Activated CD8-positive, alpha-beta memory T cell treated with anti-CD3 and anti-CD28 coated beads for 1 hour (primary cell): ENCODE measurements at places on chromosomes 6 and 20.

DNA sequence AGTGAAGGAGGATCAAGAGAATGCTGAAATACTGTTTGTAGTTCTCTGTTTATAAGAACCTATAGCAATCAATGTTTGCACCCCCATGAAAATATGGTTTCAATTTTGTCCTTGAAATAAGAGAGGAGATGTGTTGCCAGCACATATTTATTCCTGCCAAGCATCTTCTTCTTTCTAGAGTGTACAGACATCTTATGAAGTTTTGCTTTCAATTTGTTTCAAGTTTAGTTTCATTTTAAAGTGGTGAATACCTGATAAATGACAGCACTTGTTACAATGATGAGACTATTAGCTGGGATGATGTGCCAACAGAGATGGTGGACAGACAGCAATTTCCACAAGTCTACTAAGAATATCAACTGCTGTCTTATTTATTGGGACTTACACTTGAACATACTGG is 39.2 kb upstream of the CENPW start:
- DNase-seq: no peak

GRCh38 chr6:25556516-25556915 is 95.5 kb upstream of the SCGN start:
- DNase-seq: peak; percentile 65

DNA sequence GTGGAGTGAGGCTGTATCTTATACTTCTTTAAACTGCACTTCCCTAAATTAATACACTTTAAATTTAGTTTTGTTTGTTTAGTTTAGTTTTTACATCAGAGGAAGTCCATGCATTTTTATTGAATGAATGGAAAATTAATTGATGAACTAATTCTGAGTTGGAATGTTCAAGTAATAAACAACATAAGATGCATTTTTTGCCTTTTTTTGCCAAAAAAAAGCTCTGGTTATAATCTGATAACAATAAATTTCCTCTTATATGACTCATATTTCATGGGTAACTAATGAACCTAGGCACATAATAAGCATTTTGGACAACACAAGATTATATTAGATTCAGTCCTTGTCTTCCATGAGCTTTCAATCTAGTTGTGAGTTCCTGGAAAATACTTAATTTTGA is 323.1 kb downstream of the CENPW start:
- DNase-seq: no peak

GRCh38 chr6:98833307-98834059 is 891 bp upstream of the POU3F2 start:
- no peak for DNase-seq

GRCh38 chr20:32496811-32497533 is 88.2 kb downstream of the NOL4L start:
- DNase-seq: no peak

GRCh38 chr6:122651031-122651430 is 40.8 kb downstream of the PKIB start:
- DNase-seq: no peak

GRCh38 chr6:45803071-45803470 is 212.6 kb downstream of the CLIC5 start:
- no peak for DNase-seq

- DNase-seq: no peak
Measured at GRCh38 chr6:156413154-156413553, 364.0 kb upstream of the ARID1B start.

- no peak for DNase-seq
Measured at GRCh38 chr20:13322621-13323020, 101.5 kb downstream of the ISM1 start.

DNA sequence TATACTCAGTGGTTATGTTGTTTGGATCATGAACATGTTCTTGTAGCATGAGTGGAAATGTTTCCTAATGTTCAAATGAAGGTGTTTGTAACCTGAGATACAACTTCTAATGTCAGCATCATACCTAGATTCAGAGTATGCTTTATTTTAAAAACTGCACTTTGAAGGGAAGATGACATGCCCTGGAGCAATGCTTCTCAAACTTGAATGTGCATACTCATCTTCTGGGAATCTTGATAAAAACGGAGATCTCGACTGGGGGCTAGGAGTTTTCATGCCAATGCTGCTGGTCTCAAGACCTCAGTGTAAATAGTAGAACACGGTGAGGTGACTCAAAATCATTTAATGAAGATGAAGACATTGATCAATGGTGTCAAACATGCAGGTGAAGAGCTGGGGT is 440.0 kb upstream of the NOX3 start:
- no peak for DNase-seq

- no peak for DNase-seq
Measured at GRCh38 chr20:47438464-47439381, 63.0 kb upstream of the NCOA3 start.

DNA sequence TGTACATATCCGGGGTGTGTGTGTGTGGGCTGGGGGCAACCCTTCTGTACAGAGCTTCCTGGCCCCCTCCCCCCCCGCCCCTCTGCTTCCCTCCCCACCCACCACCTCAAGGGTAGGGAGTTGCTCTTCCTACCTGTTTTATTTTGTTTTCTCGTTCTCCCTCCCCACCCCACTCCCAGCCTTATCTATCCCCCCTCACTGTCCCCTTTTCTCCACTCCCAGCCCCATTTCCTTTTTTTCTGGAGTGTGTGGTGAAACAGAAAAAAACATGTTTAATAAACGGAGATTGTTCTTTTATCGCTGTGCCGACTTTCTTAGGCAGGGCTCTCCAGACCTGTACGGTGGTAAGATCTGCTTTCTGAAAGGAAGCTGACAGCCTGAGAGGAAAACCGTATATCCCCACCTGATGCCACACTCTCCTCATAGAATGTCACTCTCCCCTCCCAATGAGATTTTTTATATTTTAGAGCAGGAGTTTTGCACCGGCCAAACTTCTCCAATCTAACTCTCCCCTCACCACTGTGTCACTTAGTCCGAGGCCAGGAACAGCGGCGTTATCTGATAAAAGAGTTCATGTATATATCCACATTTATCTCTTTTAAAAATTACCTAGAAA is 875 bp upstream of the ZBTB9 start:
- no peak for DNase-seq

- DNase-seq: no peak
Measured at GRCh38 chr6:16694781-16695578, 66.3 kb downstream of the ATXN1 start.

DNA sequence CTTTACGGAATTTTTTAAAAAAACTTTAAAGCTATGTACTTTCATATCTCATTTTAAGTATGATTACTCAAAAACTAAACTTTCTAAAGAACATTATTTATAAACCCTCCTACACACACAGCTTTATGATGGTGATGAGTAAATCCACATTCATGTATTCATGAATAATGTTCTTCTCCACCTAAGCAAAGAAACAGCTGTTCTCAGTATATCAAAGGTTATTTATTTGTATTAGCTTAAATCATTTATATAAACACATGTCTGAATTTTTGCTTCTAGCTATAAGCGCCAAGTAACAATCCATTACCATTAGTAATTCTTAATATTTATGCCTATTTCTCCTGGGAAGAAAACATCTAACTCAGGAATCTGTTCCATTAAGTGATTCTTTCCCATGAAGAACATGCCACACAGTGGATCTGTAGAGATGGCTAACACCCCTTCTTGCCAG is 63.3 kb downstream of the SMLR1 start:
- DNase-seq: no peak

DNA sequence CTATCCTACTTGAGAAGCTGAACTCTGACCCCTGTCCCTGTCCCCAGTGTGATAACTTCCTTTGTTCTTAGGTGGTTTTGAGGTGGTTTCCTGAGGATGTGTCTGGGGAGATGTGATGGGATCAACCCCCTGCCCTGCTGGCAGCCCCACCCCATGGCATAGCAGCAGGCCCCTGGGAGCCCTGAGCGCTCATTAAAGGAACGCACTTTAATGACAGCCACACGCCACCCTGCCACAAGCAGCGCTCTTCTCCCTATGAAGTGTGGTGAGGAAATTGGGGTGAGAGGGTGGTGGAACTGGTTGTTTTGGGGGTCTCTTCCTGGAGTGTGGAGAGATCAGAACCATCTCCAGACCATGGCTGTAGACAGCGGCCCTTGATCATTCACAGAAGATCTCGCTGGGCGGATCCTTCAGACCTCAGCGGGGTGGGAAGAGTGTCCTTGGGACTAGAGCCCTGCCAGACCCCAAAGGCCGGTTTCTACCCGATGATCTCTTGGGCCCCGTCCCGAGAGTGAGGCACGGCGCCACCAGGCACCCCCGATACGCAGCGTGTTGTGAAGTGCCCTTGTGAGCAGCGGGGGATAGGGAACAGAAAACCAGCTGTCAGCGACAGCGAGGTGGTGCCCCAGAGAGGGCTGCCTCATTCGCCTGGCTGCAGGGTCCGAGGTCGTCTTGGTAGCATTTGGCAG is 45.4 kb downstream of the SYNJ2 start:
- DNase-seq: no peak

GRCh38 chr20:54792688-54793087 is 317.3 kb downstream of the DOK5 start:
- no peak for DNase-seq

DNA sequence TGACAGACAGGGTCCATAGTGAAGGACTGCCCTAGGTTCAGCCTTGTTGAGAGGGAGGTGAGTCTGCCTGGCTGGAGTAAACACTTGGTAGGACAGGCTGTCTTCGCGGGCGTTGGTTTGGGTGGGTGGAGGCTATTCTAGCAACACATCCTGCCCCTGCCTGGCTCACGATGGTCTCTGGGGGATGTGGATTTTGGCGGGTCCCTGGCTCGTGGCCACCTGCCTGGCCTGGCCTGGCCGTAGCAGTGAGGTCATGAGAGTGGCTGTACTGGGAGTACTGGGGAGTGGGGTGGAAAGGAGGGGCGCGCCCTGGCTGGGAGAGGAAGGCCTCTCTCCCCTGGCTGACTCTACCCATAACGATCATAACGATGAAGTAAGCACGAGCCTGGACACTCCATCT is 30.2 kb upstream of the MRPS18A start:
- DNase-seq: no peak

GRCh38 chr6:117906958-117907600 is at the start of gene SLC35F1:
Gene SLC35F1 (plus strand): TSS chr6:117907264.
- DNase-seq: no peak

GRCh38 chr20:36010076-36010475 is 41.7 kb downstream of the CNBD2 start:
- DNase-seq: no peak

- no peak for DNase-seq
Measured at GRCh38 chr6:114063956-114064355, 93.0 kb upstream of the HDAC2 start.

GRCh38 chr20:4736875-4737274 is 15.2 kb downstream of the PRND start:
- no peak for DNase-seq

DNA sequence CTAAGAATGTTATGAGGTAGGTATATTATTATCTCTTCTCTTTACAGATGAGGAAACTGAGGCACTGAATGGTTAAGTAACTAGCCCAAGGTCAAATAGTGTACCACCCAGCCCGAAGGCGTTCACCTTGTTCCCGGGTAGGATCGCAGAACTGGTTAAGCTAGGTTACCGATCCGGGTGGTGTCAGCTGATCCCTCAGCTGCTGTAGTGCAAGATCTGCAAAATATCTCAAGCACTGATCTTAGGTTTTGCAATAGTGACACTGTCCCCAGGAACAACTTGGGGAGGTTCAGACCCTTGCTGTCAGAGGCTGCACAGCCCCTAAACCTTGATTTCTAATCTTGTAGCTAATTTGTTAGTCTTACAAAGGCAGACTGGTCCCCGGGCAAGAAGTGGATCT is 28.1 kb downstream of the SLC52A3 start:
- no peak for DNase-seq

- no peak for DNase-seq
Measured at GRCh38 chr20:16575390-16576140, 2.3 kb upstream of the KIF16B start.

GRCh38 chr20:12243327-12243726 is 325.6 kb downstream of the BTBD3 start:
- no peak for DNase-seq

GRCh38 chr6:122495612-122496011 is 24.0 kb upstream of the SERINC1 start:
- DNase-seq: no peak

- DNase-seq: no peak
Measured at GRCh38 chr20:44594730-44595129, 12.4 kb downstream of the PKIG start.

GRCh38 chr20:44748005-44748370 is 2.3 kb downstream of the KCNK15 start:
- DNase-seq: no peak

GRCh38 chr6:154511791-154512190 is 1.3 kb upstream of the CNKSR3 start:
- no peak for DNase-seq

- no peak for DNase-seq
Measured at GRCh38 chr6:87237804-87238203, 82.4 kb downstream of the ZNF292 start.

- DNase-seq: no peak
Measured at GRCh38 chr6:168371981-168372711, 52.6 kb upstream of the DACT2 start.

GRCh38 chr6:161498359-161498758 is 224.5 kb upstream of the AGPAT4 start:
- DNase-seq: no peak

DNA sequence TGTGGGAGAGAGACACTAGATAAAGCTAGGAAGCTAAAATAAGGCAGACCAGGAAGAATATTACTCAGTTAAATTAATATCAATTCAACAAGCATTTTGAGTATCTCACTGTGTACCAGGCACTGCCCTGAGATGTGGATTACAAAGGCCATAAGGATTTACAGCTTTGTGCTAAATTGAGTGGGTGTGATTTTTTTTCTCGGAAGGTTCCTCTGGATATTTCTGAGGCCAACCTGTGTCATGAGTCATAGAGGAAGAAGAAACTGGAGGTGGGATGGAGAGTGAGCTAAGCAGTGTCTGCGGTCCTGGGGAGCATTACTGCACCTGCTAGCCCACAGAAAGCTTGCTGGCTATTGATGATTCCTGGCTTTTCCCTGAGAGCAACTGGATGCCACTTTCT is 135.2 kb downstream of the RFPL4B start:
- no peak for DNase-seq

DNA sequence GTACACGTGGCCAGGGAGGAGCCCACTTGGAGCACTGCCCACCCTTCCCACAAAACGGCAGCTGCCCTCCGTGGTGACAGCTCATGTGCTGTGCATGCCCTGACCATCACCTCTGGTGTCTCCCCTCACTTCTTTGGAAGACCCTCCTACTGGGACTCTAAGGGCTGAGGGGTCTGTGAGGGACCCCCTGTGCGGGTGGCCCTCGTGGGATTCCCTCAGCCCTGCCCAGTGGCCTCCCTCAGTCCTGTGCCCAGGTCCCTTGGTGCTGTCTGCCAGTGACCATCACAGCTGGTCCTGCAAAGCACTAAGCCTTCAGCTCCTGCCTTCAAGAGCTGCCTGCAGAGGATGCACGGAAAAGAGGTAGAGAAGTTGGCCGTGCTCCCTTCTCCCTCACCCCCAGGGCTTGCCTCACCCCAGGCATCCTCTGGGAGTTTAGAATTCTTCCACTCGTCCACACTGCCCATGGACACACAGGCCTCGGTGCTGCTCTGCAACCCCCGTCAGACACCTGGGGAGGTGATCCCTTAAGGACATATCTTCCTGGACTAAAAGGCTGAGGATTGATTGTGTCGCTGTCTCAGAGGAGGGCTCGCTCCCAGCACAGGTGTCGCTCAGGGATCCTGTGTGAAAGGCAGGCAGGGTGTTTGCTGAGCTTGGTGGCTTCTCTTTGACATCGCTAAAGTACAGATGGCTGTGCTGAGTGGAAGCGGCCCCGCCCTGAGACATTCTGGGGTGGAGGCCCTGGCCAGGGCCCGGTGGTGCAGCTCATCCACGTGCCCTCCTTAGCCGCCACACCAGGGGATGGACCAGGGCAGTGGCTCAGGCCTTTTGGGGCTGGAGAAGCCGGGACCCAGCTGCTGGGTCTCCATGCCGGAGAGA is 119.5 kb upstream of the FRMD1 start:
- no peak for DNase-seq

- DNase-seq: no peak
Measured at GRCh38 chr6:105692613-105693215, 289.8 kb upstream of the PREP start.
